Amniotic epithelial cell (primary cell): ENCODE measurements at places on chromosomes 5 and 9.

DNA sequence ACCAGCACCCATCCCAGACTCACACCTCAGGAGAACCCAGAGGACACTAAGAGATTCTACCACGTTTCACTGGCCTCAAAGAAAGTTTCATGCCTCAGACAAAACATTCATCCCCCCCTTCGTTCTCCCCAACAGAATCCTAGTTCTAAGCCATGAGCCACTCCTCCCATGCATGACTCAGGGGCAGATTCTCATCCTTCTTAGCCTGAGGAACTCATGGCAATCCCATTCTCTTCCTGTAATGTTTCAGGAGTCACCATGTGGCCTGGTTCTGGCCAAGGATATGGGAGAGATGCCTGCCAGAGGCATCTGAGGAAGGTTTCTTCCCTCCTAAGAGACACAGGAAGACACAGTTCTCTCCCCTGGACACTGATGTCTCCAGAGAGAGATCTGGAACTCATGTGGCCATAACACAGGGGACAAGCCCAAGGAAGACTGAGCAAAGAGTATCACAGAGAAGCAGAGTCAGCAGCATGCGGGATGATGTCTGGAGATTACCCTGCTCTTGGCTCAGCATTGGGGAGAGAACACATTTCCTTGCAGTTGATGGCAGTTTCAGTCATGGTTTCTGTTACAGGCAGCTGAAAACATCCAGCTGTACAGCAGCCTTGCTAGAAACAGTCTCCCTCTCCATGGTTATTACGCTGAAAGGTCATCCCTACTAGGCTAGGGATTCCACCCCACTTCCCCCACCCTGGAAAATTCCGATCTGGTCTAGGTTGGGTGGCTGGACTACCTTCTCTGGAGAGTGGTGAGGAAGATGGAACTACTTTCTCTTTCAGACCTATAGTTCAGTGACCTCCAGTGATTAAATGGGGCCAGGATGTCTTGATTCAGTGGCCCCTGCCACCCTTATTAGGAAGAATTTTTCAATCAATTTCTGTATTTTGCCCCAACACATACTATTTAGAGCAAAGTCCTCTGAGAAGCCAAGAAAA is 115.4 kb downstream of the ZNF608 start:
- peak; percentile 52 for DNase-seq

DNA sequence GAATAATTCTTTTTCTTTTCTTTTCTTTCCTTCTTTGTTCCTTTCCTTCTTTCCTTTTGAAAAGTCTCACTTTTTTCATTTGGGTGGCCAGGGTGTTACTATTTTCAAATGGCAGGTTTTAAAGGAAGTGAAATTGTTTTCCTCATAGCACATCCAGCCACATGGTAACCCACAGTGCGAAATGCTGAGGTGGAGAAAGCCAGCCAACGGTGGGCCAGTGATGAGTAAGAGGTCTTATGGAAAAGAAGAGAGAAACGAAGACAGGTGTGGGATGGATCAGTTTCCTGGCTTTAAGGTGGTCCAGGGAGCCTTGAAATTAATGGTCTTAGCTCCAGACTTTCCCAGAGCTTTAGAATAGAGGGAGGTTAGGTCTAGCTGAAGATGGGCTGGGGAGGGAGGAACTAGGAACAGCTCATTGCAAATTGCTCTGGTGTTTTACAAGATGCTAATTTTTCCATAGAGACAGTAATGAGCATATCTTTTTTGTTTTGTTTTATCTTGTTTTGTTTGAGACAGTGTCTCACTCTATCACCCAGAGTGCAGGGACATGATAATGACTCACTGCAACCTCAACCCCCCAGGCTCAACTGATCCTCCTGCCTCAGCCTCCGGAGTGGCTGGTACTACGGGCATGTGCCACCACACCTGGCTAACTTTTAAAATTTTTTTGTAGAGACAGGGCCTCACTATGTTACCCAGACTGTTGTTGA is 17.8 kb downstream of the ITK start:
- no peak for DNase-seq

GRCh38 chr9:107213561-107214028 is 69.5 kb upstream of the RAD23B start:
- DNase-seq = peak; percentile 96

GRCh38 chr5:1054799-1055775 is 46.5 kb downstream of the NKD2 start:
- DNase-seq = no peak

DNA sequence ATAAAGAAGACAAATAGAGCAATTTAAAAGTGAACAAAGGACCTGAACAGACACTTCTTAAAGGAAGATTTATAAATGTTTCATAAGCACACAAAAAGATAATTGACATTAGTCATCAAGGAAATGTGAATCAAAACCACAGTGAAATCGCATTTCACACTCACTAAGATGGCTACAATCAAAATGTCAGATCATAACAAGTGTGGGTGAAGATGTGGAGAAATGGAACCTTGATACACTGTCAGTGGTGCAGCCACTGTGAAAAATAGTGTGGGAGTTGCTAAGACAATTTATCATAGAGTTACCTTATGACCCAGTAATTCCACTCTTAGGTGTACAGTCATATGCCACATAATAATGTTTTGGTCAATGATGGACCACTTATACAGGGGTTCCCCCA is 54.5 kb upstream of the HTR4 start:
- no peak for DNase-seq

GRCh38 chr9:79610019-79610631 is 38.4 kb downstream of the TLE4 start:
- no peak for DNase-seq

DNA sequence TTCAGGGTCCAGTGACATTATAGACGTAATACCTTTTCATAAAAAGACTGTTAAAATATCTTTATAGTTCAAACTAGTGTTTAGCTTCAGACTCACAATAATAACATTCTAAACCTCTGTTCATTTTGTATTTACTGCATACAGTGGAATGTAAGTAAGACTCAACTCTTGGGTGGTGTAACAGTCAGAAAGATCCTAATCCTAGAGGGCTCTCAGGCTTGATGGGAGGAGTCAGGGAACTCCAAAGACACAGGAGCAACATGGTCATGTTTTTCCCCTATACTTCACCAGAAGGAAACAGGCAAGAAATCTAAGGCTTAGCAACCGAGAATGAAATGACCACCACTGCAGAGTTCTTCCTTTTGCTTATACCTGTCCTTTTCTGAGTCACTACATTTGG is 82.6 kb downstream of the MRPS27 start:
- no peak for DNase-seq

DNA sequence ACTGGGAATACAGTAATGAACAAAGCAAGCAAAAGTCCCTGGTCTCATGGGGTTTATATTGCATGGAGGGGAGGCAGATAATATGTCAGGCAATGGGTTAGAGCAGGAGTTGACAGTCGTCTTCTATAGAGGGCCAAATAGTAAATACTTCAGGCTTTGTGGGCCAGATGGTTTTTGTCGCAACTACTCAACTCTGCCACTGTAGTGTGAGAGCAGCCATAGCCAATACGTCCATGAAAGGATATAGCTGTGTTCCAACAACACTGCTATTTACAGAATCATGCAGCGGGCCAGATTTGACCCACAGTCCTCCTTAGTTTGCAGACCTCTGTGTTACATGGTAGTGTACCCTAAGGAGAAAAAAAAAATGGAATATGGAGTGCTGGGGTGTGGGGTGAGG is 25.5 kb downstream of the MAST4 start:
- no peak for DNase-seq

DNA sequence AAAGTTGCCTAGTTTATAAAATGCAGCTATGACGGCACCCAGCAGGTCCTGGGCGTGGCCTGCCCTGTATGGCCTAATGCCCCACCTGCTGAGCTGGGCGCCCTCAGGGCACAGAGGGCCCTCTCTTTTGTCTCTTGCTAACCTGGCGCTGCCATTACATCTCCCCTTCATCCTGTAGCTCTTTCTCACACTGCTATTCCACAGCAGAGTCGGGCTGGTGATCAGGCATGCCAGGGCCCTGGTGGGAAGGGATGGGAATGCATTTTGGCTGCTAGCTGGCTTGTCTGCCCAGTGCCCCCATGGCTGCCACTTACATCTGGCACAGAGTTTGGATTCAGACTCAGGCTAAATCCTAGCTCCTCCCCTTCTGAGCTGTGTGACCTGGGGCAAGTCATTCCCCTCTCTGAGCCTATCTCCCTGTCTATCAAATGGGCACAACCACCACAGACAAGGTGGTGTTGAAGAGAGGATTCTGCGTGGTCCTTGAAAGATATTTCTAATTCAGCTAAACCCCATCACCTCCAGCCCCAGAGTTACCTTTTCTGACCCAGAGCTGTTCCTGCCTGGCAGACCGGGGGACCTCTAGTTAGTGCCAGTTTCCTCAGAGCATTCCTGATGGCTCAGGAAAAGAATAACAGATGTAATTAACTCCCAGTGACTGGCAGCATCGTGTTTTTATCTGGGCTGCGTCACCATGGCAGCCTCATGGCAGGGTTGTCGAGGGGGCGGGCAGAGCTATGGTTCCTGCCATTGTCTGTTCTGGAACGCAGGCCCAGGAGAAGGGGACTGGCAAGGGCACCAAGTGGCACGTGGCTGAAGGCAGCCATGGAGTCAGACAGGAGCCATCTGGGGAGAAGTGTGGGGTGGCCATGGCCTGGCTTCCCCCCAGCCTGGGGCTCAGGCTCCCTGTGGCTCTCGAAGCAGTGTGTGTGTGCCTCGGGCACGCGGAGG is 6.3 kb downstream of the PRR7 start:
- DNase-seq = no peak

DNA sequence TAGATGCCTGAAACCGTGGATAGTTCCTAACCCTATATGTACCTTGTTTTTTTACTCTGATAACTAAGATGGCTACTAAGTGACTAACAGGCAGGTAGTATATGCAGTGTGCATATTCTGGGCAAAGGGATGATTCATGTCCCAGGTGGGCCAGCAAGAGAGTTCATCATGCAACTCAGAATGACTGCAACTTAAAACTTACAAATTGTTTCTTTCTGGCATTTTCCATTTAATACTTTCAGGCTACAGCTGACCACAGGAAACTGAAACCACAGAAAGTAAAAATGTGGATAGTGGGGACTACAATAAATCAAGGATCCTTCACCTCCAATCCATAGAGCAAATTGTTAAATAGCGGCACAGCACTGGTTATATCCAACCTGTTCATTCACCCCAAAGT is 30.7 kb upstream of the VCAN start:
- DNase-seq = peak; percentile 13

DNA sequence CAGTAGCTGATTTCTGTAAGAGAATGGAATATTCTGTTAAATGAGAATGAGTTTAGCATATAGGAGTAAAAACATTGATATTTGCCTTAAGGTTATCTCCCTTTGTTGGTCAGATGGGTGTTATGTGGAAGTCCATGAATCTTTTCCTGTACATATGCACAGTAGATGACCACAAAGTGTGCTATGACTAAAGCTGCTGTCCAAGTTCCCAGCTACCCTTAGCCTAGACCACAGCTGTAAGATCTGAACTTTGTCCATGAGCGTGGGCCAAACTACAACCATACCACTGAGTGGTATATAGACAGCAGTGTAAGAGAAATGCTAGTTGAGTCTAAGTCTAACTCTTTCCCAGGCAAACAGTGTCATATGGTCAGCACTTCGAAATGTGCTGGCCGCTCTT is 48.8 kb downstream of the CD180 start:
- peak; percentile 47 for DNase-seq

DNA sequence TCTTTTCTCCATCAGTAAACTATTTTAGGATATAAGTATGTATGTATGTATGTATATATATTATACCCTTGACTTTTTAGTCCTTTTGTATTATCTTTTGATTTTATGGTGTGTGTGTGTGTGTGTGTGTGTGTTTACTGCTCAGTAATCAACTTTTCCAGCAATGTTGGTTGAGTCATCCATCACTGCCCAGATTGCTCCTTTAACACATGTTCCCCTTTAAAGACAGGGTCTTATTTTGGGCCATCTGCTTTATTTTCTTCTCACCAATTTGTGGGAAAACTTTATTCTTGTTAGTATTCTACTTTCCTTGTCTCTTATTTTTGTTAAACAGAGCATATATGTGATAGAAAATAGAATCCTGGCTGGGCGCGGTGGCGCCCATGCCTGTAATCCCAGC is 28.1 kb downstream of the ANKRD33B start:
- DNase-seq = no peak
